ENCODE measurements at places on chromosomes 6 and 20.

- no peak for DNase-seq
Observed at GRCh38 chr6:91476000-91476399, 889.1 kb upstream of the MAP3K7 start.

- no peak for DNase-seq
Observed at GRCh38 chr20:63129376-63129965, 86.5 kb downstream of the YTHDF1 start.

- DNase-seq, result no peak
Observed at GRCh38 chr6:75203721-75204120, 2.1 kb downstream of the COL12A1 start.

- DNase-seq, result no peak
Observed at GRCh38 chr6:107653183-107653580, 163.3 kb downstream of the SOBP start.

- no peak for DNase-seq
Observed at GRCh38 chr6:35582315-35582714, 69.6 kb upstream of the TULP1 start.

- no peak for DNase-seq
Observed at GRCh38 chr6:6597682-6598081, 9.2 kb downstream of the LY86 start.

DNA sequence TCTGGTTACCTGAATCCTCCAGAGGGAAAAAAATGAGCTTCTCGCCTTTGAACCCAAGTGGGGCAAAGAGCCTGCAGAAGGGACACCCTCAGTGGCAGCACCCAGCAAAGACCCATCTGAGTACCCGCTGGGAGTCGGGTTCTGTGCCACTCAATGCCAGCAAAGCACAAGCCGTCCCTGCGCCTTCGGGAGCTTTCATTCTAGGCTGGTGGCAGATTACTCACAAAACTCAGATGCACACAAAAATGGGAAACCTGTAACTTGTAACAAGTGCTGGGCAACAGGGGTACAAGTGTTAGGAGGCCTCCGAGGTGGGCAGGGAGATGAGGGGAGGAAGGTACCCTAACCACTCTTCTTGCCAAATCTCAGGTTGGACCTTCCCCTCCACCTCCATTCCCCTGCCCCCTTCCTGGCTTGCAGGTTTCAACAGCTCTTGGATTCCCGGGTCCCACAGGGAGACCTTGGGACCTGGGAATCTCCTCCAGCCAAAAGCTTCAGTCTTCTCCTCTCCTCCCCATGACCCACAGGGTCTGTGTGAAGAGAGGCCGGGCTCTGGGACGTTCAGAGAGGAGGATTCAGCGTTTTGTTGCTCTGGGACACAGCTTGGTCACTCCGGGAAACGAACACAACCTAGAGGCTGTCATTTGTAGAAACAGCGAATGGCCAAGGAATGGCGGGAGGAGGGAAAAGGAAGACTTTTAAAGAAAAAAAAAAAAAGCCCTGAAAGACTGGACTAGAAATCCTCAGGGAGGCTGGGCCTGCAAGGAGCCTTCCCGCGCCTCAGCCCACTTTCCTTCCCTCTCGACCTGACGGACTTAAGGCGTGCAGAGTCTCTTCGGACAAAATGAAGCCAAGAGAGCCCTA is 1.2 kb upstream of the PARD6B start:
- DNase-seq, result no peak

- DNase-seq, result no peak
Observed at GRCh38 chr6:35602133-35602946, 86.4 kb downstream of the FKBP5 start.

Data from fibroblast of skin of left biceps (primary cell).